ENCODE measurements at places on chromosomes 16 and 17.

DNA sequence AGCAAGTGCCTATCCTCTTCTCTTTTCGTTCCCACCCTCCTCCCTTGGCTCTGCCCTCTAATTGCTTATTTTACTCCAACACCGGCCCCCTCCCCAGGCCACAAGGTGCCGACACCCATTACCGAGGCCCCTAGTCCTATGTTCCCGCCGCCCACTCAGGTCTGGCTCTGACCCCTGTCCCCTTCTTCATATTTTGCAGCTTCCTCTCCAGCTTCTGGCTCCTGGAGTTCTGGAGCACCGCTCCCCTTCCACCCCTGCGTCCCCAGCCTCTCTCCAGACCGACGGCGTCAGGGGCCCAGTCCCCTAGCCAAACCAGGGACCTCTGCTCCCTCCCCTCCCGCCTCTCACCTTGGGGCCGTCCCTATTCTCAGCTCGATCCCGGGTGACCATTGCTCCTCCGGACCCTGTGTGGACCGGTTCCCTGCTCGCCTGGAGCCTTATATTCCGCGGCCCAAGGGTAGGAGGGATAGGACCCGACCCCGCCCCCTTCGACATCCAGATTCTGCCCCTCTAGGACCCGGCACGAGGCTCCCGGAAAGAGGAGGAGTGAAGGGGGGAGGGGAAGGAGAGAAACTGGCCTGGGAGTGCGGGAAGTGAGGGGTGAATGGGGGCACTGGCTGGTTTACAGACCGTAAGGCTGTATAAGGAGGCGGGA is at the start of gene HES7:
HES7 (minus strand) TSS at position 412 of the 655 bp plus-strand sequence; CDS start at position 390, 22 bp downstream.
- peak; percentile 85 for DNase-seq

DNA sequence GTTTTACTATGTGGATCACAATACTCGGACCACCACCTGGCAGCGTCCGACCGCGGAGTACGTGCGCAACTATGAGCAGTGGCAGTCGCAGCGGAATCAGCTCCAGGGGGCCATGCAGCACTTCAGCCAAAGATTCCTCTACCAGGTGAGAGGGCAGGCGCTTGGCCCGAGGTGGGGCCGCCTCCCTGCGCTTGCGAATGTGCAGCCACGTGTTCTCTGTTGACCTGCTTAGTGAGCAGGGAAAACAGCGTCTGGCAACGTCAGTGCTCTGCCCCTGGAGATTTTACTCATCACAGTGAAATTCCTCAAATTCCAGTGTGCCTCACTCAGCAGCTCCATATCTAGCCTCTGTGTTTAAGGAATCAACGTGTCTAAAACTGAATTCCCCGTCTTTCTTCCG is 33.4 kb upstream of the CLEC18A start:
- DNase-seq: no peak

- no peak for DNase-seq
These were observed 312.2 kb upstream of the GOT2 start for GRCh38 chr16:59046335-59046734.

- no peak for DNase-seq
These were observed 3.9 kb downstream of the SSTR2 start for GRCh38 chr17:73168667-73169066.

DNA sequence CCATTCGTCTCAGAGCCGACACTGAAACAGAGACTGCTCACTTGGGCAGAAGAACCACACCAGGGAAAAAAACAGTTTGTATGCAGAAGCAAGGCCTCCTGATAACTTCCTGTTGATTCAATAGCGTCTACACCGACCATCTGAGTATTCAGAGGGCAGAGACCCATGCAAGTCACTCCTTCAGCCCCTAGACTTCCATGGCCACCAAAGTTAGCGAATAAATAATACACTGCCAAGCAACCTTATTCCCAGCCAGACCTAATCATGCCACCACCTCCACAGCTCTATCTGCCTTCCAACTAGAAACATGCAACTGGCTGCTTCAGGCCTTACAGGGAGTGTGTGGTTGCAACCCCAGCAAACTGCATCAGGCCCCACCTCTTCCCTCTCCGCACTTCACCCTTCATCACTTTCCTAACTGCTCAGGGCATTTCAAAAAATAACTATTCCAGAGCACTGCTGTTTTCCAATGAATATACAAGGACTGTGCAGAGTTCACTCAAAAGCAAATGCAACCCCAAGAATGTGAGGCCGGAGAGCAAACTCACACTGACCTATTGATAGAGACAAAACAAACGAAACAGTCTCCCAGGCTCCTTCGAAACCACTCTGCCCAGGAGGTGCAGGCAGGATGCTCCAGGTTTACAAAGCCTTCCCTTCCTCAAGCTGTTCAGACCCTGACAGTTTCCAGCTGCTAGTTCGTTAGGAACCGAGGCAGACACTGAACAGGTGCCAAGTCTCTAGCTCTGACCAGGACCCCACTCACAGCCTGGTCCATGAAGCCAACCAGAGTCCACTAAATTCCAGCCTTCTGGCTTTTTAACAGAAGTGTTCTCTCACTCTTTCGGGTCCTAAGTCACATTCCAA is 3.6 kb downstream of the USP7 start:
- DNase-seq: no peak

DNA sequence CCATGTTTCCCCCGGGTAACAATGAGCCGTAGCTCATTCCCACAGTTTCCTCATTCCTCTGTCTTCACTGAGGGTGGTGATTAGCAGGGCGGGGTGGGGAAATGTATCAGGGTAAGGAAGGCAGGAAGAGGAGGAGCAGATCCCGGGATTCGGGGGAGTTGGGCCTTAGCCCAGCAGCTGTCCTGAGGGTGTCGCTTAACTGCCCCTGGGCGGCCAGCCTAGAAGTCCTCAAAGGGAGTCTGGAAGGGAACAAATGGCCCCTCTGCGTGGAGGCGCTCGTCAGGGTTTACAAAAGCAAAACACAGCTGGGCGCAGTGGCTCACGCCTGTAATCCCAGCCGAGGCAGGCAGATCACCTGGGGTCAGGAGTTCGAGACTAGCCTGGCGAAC is 14.3 kb downstream of the MLYCD start:
- DNase-seq: no peak

GRCh38 chr16:80319181-80319580 is 221.6 kb upstream of the DYNLRB2 start:
- DNase-seq: no peak

DNA sequence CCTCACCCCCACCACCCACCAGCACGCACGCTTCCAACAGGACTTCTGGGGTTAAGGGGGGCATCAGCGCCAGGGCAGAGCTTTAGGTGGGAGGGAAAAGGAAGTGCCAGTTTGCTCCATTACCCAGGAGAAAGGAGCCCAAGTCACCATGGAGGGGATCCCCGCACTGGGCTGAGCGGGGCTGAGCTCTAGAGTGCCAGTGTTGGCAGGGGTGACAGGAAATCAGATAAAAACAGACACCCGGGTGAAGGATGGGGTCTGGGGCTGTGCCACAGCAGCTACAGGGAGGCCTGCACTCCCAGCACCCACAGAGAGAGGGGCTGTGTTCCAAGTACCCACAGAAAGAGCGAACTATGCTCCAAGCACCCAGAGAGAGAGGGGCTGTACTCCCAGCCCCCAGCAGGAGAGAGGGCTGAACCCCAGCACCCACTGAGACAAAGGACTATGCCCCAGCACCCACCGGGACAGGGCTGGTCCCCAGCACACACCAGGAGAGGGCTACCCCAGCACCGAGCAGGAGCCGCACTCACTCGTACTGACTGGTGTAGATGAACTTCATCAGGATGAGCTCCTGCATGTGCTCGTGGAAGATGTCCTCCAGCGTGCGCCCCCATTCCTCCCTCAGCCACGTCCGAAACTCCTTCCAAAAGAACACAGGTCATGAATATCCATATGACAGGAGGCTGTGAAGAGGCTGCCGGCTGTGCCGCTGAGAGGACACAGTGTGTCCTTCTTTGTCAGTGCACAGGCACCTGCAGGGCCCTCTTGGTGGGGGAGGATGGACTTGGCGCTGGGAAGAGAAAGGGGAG is 18.6 kb upstream of the C16orf95 start:
- no peak for DNase-seq

DNA sequence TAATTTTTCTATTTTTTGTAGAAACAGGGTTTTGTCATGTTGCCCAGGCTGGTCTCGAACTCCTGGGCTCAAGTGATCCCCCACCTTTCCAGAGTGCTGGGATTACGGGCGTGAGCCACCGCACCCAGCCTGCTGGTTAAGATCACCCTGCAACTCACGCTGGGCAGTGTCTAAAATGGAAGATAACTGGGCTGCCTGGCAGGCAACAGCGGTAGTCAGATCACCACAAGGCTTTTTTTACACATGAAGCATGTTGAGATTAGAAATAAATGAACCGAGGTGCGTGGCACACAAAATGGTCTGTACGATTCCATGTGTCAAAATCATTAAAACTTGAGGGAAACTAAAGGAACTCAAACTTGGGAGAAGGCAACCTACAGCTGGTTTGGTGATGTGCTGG is 26.7 kb downstream of the ZNF276 start:
- no peak for DNase-seq

DNA sequence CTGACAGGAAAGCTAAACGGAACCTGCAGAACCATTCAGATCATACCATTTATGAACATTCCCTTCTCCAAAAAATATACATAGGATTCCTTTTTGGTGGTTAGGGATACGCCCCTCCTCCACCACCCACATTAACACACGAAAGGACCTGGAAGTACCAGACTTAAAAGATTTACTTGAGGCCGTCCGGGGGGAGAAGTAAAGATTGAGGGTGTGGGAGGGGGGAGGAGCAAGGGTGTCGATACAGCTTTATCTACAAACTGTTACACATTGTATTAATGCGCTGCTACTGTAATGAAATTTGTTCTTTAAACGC is 537 bp downstream of the PALB2 start:
- no peak for DNase-seq

GRCh38 chr16:89905511-89906139 is 13.0 kb upstream of the MC1R start:
- peak; percentile 33 for DNase-seq

DNA sequence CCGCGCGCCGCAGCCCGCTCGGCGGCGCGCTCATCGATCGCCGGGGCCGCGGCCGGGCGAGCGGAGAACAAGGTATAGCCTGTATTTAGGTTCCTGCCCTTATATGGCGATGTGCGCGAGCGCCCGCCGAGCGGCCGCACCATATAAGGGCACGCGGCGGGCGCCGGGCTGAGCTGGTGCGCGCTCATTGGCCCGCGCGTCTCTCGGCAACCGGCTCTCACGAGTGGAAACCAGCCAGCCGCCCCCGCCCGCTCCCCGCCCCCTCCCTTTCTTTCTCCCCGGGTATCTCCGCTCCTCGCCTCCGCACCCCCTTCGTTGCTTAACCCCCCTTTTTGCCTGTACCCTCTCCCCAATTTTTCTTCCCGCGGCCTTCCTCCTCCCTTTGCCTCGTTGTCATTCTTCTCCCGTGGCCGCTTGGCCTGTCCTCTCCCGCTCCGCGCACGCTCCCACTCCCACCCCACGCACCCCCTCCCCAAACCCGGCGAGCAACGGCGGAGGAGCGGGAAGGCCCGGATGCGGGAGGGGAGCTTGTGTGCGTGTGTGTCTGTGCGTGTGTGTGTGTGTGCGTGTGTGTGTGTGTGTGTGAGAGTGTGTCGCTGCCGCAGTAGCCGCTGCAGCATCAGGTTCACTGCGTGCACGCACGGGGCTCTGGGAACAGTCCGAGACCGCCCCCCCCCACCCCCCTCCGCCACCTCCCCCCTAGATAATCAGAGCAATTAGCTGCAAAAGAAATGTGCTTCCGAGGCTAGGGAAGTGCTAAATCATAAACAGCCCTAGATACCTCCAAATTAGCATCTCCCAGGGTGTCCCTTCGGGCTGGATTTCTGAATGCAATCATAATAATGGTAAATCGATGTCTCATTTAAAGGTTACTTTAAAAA is 13.5 kb upstream of the CBX8 start:
- peak; percentile 93 for DNase-seq

GRCh38 chr16:77276661-77277060 is 77.5 kb downstream of the SYCE1L start:
- DNase-seq: no peak

GRCh38 chr17:72366626-72367025 is 245.8 kb downstream of the SOX9 start:
- DNase-seq: no peak
